ENCODE measurements at places on chromosomes 3 and 15.

DNA sequence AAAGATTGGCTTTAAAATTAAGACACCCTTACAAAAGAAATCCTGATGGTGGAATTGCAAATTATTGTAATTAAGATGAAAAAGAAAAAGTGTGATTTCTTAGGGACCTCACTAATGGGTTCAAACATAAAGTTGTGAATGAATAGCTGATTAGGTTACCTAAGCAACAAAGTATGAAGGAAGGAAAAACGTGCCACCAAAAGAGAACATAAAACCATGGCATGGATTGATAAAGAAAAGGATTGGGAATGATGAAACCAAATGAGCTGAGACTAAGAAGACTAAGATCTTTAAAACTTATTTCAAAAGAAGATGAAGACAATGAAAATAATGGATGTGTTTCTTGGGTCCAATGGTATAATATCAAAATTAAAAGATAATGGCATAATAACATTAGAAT lies 32.2 kb upstream of the GUCA1C start:
- no peak for DNase-seq

DNA sequence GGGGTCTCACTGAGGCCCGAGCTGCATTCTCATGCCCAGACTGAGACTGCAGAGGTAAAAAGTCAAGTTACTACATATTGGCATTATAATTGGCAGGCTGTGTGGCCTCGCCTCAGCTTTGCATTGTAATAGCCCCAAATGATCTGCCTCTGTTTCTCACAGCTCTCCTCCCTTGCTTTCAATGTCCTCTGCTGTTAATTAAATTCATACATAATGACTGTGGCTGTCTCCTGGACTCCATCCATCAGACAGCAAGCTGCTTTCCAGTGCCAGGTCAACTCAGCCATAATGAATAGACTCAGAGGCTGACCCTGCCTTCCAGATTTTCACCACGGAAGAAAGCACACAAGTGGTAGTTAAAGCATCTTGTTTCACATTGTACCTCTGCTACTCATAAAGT lies 7.6 kb upstream of the RTP4 start:
- DNase-seq, result no peak

GRCh38 chr3:10669490-10670048 lies 146.5 kb upstream of the SLC6A11 start:
- DNase-seq, result no peak

GRCh38 chr3:127449486-127450212 lies 140.9 kb downstream of the TPRA1 start:
- DNase-seq, result no peak

DNA sequence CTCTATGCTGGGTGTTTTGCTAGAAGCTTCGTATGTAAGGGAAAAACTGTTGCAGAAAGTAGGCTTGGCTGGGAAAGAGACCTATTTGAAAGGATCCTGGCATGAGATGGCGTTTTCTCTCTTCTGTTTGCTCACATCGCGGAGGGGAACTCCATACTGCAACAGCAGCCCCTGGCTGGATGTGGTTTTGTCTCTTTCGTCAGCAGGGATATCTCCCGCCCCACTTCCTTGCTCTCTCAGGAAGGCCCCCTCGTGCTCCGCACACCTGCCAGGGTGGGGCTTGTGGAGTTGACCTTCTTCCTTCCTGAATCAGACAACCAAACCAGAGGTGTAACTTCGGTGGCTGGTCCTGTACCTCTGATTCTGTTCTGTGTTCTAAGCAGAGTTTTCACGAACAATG lies 26.4 kb upstream of the MYZAP start:
- DNase-seq, result no peak

- DNase-seq, result no peak
These were observed 160.0 kb upstream of the SNTN start for GRCh38 chr3:63492464-63492863.

- DNase-seq, result no peak
These were observed 14.8 kb downstream of the GNB4 start for GRCh38 chr3:179436517-179436916.

GRCh38 chr15:78457101-78457500 lies 19.1 kb downstream of the IREB2 start:
- no peak for DNase-seq

Measured in pancreas (tissue), 10 donors.